Hematopoietic multipotent progenitor cell treated with erythropoietin and hydrocortisone succinate and interleukin-3 and kit ligand, for 15 days (in vitro differentiated cells): ENCODE measurements at places on chromosomes 11 and 22.

- DNase-seq = no peak
Observed at GRCh38 chr11:83051760-83052671, 19.7 kb downstream of the RAB30 start.

DNA sequence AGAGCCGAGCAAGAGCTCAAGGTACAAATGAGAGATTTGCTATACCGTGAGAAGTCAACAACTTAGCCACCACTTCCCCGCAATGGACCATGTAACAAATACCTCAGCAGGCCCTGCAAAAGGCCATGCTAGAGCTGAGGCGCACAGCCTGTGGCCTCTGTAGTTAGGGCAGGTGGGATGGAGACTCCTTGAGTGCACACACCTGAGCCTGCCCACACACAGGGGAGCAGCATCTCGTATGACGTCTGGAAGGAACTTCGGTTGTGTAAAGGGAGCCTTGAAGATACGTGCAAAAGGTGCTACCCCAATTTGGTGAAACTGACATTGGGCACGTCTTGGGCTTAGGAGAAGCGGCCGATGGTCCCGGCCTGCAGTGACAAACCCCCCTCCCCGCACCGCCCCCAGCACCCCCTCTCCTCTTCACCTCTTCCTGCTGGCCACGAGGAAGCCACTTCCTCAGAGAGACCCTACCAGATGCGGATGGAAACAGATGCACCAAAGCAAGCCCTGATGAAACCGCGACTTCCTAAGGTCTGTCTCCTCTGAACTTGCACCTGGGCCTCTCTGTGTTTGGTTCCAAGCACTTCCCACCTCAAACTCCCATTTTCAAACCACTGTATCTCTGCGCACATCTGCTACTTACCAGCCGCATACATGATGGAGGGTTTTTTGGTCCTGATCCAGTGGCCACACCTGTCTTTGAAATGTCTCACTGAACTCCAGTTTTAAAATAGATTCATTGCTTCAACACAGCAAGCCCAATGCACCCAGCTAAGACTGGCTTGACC is 10.6 kb downstream of the CDPF1 start:
- peak; percentile 80 for DNase-seq

DNA sequence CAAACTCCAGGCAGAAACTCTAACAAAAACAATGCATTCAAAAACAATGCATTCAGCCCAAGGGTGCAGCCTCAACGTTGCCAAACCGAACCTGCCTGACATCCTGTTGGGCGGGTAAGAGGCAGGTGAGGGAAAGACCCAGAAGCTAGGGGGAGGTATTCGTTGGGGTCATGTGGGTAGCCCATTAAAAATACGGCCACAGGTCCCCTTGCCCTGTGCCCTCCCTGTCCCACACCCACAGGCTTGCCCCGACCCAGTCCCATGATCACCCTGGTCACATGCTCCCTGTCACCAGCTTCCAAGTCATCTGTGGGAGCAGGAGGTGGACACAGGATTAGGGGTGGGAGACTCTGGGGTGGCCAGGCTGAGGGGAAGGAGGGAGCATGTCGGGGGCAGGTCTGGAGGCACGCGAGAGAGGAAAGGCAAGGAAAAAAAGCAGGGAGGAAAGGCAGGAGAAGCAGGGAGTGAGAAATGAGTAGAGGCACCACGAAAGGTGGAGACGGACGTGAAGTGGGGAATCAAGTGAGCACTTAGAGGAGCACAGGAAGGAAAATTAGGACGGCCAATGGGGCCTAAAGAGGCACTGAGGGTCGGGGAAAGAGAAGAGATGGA is 683 bp downstream of the PLA2G6 start:
- peak; percentile 52 for DNase-seq

GRCh38 chr11:1807264-1807995 is 27.4 kb upstream of the SYT8 start:
- DNase-seq = no peak

GRCh38 chr11:111443640-111444039 is 64.6 kb upstream of the POU2AF1 start:
- no peak for DNase-seq

- DNase-seq = no peak
Observed at GRCh38 chr11:99277281-99277680, 256.5 kb downstream of the CNTN5 start.

GRCh38 chr22:39943953-39944872 is 16.0 kb upstream of the TMA7B start:
- no peak for DNase-seq

- DNase-seq = no peak
Observed at GRCh38 chr11:123330471-123330870, 99.6 kb upstream of the GRAMD1B start.

GRCh38 chr11:127632976-127633680 is 632.6 kb upstream of the KIRREL3 start:
- DNase-seq = no peak

- no peak for DNase-seq
Observed at GRCh38 chr11:74465291-74465708, 2.0 kb downstream of the KCNE3 start.

DNA sequence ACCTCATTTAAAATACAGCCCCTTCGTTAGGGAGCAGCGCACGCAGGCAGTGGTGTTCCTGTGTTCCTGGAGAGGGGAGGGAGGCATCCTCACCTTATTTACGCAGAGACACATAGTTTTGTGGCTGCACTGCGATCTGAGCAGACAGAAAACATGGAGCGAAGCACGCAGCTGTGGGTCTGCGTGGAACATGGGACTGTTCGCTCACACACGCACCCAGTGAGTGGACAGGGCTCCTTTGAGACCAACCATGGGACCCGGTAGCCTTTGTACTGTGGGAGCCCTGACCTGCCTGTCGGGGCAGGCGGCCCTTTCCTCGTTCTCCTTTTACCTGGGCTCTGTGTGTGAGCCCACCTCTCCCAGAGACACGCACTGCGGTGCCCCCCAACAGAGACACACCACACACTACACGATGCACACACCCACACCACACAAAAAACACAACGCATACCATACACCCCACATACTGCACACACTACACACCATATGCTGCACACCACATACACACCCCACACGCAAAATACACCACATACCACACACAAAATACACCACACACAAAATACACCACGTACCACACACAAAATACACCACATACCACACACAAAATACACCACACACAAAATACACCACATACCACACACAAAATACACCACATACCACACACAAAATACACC is 1245.7 kb downstream of the BRD1 start:
- DNase-seq = no peak

GRCh38 chr22:48366591-48366990 is 1461.1 kb downstream of the BRD1 start:
- DNase-seq = no peak

GRCh38 chr11:77201991-77202841 is 74.2 kb downstream of the MYO7A start:
- DNase-seq = no peak

- peak; percentile 42 for DNase-seq
Observed at GRCh38 chr11:31487848-31488247, 21.6 kb downstream of the IMMP1L start.

GRCh38 chr11:64340671-64341335 is 799 bp downstream of the CCDC88B start:
- DNase-seq = peak; percentile 63

DNA sequence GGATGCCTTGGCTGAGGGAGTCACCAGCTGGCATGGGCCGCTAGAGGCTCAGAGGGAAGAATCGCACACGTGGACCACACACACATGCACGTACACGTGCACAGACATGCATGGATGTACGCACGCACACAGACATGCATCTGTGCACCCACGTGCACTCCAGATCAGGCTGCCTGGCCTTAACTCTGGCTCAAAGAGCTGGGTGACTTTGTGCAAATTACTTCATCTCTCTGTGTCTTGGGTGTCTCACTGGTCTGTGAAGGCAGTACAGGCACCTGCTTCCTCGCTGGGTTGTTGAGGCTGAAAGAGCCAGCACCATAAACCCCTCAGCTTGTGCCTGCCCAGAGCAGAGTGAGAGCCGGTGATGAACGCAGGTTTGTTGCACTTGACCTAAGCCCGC is 28.7 kb downstream of the TMPRSS6 start:
- no peak for DNase-seq

DNA sequence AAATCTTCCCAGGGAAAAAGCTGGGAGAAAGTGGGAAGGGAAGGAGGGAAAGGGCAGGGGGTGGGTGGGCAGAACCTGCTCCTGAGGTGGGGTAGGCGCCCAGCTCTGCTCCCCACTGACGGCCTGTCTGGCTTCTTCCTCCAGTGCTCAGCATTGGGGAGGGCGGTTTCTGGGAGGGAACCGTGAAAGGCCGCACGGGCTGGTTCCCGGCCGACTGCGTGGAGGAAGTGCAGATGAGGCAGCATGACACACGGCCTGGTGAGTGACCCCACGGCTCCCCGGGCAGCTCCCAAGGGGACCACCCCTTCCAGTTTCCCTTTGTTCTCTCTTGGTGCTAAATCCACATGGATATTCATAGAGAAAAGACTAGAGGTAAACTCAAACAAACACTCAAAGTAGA is 25.9 kb downstream of the SHANK3 start:
- no peak for DNase-seq

- DNase-seq = peak; percentile 67
Observed at GRCh38 chr22:41401781-41402648, 20.3 kb downstream of the TEF start.

DNA sequence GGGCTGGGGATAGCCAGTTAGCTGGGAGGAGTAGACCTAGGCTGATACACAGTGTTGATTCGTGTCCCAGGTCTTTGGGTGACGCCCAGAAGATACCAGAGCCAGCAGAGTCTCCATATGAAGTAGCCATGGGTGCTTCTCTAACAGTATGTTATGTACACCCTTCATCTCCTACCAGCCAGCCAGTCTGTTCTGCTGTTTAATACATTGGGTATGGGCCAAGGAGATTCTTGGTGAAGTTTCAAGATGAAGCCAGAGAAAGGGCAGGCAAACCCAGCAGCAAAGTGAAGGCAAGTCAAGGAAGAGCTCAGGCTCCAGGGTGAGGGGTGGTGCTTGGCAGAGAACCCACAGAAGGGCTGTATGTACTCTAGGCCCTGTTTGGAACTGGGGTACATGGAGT is 56.4 kb downstream of the PPFIBP2 start:
- DNase-seq = no peak

GRCh38 chr11:119368121-119369034 is 13.1 kb downstream of the USP2 start:
- peak; percentile 75 for DNase-seq

DNA sequence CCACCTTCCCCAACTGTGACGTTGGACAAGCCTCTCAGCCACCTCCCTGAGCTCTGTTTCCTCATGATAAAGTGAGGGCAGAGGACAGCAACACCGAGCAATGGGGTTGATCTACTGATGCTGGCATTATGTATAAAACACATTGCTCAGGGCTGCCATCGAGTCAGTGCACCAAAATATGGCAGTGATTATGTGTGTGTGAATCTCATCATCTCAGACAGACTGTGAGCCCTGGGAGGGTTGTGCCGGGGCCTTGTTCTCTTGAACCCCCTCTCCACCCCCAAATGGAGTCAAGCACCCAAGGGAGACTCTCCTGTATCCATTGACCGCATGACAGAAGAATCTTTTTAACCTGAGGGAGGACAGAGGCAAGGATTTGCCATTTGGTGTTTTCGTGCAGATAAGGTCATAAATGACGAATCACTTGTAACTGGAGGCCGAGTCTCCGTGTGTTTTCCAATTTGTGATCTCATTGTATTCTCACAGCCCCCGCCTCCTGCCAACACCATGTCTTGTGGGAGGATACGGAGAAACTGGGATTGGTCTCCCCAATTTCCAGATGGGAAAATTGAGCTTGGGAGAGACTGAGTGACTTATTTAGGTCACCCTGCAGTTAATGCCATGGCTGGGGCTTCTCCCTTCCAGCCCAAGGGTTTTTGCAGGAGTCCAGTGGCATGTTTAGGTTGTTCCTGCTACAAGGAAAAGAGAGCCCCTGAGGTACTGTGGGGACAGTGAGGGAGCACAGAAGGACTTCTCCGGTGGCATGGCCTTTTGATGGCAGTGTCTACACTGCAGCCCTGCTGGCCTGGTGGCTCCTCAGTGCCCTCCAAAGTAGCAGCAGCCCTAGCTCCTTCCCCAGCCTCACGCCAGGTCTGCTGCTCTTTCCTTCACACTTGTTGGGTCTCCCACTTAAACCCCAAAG is 52.4 kb downstream of the CHRDL2 start:
- no peak for DNase-seq

GRCh38 chr11:94958121-94958696 is 15.1 kb downstream of the CWC15 start:
- DNase-seq = no peak

DNA sequence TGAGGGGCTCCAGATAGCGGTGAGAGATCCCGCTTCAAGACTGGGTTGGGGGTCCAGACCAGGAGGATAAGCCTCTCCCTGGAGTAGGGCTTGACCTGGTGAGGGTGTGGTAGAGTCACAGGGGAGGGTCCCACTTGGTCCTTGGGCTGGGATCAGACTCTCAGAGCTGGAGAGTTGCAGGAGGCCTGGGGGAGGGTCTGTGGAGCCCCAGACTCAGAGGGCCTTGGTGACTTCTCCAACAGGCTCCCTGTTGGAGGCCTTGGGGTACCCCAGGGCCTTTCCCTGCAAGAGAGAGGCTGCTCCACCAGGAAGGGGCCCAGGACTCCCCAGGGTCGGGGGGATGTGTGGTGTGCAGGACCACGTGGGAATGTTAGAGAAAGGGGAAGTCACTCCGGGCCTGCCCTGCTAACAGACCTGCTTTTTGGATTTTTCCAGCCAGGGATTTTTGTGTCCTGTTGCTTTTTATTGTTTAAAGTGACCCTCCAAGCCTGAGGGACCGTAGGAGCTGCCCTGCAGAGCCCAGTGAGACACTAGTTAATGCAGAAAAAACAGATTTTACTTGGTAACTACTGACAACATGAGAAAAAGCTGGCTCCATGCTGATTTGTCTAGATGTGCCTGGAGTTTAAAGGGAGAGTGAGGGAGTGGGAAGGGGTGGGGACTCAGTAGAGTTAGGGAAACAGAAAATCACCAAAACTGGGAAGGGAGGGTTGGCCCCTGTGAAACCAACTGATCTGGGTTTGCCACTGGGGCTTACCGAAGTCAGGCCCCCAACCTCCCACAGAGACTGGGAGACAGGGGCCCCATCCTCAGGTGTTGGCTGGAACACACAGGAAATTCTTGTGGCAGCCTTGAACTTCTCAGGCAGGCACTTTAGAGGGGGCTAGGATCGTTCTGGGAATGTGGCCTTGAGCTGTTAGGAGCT is 801 bp upstream of the TXNRD2 start:
- DNase-seq = peak; percentile 41

DNA sequence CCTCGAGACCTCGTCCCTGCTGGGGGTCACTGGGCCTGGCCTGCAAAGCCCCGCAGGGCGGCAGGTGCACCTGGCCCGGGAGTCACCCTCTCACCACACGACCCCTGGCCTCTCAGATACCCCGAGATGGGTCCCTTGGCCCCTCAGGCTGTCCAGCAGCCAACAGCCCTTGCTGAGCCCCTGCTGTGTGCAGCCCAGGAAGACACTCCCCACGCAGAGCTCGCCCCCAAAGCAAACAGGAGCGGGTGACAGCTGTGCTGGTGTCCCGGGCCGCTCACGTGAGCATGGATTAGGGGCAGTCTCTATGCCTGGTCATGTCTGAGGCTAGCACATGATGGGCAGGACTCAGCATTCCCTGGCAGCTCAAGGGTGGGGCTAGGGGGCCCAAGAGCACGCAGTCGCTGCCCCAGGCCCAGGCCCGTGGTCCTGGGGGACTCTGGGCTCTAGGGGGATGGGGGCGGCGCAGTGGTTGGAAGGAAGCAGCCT is 31.3 kb downstream of the WNT7B start:
- no peak for DNase-seq

- DNase-seq = peak; percentile 73
Observed at GRCh38 chr22:36156515-36157419, 3.8 kb downstream of the APOL3 start.
